Aorta (tissue), 5 donors: ENCODE measurements at places on chromosomes 2 and 18.

DNA sequence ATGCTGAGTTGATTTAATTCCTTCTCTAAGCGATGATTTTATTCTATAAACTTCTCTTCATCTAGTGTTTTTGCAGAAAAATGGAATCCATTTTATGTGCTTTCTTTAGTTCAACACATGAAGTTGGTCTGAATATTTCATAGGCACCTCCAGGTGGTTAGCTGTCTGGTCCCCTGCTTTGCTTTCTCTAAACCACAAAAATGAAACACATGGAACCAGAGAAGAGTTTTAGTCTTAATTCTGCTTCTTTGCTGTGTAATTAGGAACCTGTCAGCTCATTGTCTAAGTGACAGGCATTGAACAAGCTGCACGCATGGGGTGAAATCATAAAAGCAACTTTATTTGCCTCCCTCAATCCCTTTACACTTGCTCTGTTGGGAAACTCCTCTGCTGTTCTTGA lies 150.4 kb downstream of the PIK3C3 start:
- no peak for DNase-seq

GRCh38 chr2:137947032-137947727 lies 17.1 kb upstream of the HNMT start:
- DNase-seq = no peak

- DNase-seq = no peak
Observed at GRCh38 chr2:149490296-149490695, 97.3 kb downstream of the MMADHC start.

- DNase-seq = no peak
Observed at GRCh38 chr2:172484706-172485105, 57.3 kb downstream of the ITGA6 start.

GRCh38 chr2:222797261-222797660 lies 63.6 kb upstream of the ACSL3 start:
- DNase-seq = no peak

DNA sequence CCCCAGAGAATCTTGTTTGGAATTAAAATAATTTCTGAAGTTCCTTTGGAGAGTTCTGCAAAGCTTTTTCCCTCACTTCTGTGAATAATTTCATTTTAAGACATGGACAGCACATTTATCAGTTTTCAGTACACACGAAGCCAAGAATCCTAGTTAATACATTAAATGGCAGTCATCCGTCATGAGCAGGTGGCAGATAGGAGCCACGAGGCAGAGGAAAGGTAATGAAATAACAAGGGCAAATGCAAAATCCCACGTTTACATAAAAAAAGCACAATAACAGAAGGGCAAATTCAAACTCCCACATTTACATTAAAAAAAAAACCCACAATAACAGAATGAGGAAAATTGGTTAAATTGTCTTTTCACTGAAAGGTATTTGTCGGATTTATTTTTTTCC lies 25.9 kb upstream of the SNTG2 start:
- no peak for DNase-seq

DNA sequence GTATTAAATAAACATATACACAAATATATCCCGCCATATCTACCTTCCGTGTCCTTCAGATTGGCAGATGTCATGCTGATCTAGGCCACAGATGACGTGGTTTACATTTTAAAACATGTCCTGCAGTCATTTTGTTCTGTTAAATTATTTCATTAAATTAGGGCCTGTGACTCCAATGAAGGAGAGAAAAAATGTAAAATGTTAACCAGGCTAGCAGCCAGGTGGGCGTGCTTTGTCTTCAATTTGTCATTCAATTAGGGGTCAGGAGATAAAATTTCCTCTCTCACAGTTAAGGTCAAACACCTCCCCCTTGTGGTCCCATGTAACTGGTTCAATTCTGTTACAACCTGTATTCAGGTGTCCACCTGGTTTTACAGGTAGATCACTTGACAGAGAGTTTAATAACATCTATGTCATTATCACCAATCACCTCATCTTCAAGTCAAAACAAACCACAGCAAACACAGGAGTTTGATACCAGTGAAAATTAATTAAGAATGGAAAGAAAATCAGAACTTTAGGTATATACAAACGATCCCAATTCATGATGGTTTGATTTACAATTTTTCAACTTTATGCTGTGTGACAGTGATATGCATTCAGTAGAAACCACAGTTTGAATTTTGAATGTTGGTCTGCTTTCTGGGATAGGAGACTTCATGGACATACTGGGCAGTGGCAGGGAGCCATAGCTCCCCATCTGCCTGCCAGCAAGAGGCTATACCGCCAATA lies 339.4 kb downstream of the CMPK2 start:
- DNase-seq = no peak
